ENCODE measurements at places on chromosomes 4 and X.

GRCh38 chr4:84847978-84848377, 118.5 kb downstream of the WDFY3 start:
- no peak for DNase-seq

DNA sequence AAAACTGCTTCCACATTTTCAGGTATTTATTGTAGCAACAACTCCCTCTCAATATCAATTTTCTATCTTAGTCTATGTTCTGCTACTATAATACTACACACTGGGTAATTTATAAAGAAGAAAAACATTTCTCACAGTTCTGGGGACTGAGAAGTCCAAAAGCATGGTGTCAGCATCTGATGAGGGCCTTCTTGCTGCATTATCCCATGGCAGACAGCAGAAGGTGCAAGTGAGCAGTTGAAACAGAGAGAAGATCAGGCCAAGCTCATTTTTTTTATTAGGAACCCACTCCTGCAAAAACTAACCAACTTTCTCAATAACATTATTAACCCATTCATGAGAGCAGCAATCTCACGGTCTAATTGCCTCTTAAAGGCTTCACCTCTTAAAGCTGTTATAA, 376.0 kb downstream of the RAB28 start:
- DNase-seq, result no peak

- DNase-seq, result no peak
Measured at GRCh38 chrX:34146906-34147305, 14.8 kb upstream of the FAM47A start.

DNA sequence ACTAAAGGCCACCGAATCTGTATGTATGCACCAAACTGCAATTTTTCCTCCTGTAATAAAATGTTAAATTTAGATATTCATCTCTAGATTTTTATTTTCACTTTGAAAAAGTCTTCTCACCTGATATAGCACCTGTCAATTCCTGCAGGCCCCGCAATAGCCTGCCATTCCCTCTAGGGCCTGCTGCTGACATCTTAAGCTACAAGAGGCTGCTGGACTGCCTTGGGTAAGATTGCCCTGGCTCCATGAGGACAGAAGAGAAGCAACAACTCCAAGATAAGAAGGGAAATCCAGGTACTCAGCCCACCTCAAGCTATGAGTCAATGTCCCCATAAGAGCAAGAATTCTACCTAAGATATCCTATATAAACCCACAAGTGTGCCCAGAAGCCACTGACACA, 230.2 kb upstream of the AGTR2 start:
- DNase-seq, result no peak

GRCh38 chr4:172009446-172010230, 196.4 kb downstream of the GALNTL6 start:
- no peak for DNase-seq

DNA sequence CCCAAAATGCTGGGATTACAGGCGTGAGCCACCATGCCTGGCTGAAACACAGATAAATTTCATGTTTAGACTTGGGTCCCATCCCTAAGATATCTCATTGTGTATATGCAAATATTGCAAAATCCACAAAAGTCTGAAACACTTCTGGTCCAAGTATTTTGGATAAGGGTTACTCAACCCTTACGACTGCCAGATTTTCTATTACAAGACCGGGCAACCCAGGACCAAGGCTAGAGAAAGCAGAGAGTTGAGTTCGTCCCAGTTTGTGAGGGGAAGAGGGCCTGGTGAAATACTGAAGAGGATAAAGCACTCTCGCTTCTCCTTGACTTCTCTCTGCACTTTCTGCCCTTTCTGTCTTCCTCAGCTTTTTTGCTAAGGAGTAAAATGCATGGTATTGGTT, 34.5 kb downstream of the ZFX start:
- no peak for DNase-seq

DNA sequence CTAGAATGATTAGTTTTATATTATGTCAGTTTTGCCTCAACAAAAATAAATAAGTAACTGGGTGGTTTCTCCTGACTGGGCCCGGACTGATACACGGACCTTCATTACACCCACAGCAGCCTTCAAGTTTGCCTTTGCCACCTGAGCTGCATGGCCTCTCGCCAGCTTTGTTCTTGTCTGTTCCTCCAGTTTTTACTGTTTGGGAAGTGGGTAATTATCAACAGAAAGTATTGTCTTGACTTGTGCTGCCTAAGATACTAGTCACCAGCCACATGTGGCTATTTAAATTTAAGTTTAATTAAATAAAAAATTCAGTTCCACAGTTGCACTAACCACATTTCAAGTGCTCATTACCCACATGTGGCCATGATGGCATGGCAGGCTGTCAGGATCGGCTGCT, 74.7 kb upstream of the INTU start:
- DNase-seq, result no peak

DNA sequence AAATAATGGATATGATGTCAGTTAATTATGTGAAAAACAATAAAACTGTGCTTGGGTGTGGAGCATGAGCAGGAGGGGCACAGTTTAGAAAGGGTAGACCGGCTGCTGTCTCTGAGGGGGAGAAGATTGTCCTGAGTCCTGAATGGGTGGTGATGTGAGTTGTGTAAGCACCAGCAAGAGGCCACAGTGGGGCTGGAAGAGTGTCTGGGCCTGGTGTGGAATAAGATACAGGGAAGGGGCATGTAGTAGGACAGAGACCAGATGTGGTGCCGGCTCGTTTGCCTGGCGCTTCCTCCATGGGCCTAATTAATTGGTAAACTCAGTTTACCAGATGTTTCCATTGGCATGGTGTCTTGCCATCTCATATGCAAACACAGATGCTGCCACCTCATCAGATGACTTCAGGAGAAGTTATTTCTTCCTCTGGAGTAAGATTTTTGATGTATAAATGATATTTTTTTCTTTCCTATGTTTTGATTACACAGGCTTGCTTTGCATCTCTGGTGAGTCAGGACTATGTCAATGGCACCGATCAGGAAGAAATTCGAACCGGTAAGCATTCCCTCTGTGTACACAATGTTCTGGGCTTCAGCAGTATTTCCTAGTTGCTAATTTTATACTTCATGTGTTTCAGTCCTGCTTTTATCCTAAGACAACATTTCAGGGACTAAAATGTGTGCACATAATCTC, 5.1 kb downstream of the MED28 start:
- DNase-seq, result no peak

DNA sequence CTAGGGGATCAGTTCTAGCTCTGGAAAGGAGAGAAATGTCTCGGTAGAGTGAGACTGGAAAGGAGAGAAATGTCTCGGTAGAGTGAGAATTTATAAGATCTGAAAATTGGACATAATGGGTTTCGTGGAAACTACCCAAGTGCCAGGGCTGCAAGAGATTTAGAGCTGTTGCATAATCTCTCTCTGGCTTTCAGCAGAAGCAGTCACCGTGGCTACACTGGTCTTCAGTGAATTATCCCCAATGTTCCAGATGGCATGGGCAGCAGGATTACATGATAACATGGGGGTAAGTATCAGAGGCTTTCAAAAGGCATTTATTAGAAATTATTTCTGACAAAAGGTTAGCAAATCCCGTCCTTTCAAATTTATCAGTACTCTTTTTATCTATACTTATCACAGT, 435.5 kb downstream of the NKX6-1 start:
- DNase-seq, result no peak

DNA sequence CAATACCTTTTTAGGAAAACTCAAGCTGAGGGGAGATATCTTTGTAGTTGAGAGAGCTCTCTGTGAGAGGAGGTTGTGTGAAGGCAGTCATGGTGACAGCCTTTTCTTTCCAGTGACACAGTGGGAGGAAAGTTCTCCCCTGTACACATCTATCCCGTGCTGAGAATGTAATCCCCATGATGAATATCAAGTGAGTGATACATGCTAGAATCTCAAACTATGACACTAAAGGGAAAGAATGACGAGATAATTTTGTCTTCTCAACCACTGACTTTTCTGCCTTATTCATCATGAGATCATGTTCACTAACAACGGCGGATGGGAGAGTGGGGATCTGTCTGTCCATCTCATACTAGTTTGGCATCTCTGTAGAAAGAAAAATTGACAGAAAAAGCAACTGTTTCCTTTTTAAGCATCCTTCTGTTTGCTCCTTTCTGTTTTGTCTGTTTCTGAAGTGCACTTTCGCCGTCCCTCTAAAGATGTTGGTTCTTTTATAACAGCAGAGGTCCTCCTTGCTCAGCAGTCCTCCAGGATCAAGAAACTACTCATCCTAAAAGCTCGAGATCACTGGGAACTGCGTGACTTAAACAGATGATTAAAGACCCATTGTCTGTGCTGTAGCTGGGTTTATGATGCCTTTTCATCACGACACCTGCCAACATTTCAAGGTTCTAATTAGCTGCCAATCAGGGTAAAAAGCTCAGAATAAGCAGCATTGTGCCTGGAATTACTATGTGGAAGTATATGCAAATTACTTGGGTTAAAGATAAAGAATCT, 137.6 kb downstream of the DCK start:
- DNase-seq, result no peak

GRCh38 chr4:42498040-42498439, 100.8 kb downstream of the SHISA3 start:
- no peak for DNase-seq

DNA sequence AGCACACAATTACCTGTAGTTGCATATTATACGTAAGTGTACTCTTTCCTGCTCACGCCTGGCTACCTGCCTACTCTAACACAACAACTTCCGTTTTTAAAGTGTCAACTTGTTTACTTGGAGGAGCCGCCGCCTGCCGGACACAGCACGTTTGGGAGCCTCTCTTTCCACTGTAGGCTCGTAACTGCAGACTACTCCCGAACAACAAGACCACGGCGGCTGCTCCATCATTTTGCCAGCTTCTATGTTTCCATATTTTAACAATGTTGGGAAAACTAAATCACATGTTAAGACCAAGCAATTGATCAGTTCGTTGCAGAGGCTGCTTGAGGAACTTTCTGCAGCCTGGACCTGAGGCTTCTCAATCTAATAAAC, 841 bp downstream of the MTNR1A start:
- DNase-seq, result no peak

- DNase-seq, result no peak
Measured at GRCh38 chr4:1731180-1731579, 9.9 kb downstream of the TACC3 start.

DNA sequence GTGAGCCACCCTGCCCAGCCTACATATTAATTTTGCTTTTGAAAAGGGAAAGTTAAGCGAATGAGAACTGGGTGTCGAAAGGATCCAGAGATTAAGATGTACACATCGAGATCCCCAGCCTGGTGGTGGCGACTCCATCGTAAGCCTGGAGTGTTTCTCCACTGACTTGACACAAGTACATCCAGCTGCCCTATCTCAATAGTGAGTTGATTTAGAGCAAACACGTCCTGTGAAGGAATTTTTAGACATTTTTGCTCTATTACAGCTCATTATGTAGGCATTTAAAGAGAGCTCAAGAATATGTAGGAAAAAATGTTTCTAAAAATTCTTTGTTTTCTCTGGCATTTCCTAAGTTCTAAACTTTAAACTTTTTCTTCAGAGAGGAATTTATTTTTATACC, 11.7 kb upstream of the CLDN34 start:
- DNase-seq, result no peak

GRCh38 chr4:165588534-165589315, 209.9 kb downstream of the CPE start:
- DNase-seq, result no peak

DNA sequence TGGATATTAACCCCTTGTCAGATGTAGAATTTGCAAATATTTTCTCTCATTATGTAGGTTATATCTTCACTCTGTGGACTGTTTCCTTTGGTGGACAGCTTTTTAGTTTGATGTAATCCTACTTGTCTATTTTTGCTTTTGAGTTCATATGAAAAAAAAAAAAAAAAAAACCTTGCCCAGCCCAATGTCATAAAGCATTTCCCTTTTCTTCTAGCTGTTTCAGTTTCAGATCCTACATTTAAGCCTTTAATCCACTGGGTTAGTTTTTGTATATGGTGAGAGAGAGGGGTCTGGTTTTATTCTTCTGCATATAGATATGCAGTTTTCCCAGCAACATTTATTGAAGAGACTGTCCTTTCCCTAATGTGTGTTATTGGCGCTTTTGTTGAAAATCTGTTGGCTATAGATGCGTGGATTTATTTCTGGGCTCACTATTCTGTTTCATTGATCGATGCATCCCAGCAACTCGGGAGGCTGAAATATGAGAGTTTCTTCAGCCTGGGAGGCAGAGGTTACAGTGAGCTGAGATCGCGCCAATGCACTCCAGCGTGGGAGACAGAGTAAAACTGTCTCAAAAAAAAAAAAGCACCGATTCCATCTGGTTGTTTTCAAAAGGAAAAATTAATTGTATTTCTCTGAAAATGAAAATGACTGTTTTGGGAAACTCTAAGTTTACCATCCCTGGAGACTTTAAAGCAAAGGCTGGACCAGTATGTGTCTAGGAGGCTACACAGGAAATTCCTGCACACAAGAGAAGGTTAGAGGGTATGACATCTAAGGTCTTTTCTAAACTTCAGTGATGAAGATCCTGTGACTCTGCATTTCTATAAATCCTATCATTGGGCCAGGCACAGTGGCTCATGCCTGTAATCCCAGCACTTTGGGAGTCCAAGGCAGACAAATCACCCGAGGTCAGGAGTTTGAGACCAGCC, 35.6 kb downstream of the STEEP1 start:
- no peak for DNase-seq

DNA sequence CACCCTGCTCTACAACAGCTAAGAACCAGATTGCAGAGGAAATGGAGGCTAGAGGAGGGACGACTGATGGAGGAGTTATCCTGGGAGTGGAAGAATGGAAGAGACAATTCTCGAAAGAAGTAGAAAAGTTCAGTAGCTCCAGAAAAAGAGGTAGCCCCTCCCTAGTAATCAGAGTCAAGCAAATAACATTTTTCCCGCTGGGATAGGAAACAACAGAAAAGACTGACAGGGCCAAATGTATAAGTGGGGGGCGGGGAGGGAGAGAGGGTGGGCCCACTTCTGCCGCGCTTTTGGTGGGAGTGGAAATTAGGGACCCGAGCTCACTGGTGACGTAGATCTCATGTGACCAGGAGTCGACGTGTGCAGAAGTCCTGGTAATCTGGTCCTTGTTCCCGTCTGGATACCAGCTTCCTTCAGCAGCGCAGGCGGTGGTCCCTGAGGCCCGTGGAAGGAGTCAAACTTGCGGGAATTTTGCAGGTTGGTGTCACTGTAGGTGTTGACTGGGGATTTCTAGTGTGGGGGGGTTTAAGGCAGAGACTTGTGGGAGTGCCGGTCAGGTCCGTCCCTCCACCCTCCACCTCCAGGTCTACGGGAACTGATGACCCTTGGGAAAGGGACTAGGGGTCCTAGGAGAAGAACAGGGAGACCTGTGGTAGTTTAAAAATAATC, at the start of gene TCEAL9:
TCEAL9 (plus strand) TSS at position 377 of the 669 bp plus-strand sequence. CDS start 1,179 bp downstream, outside the sequence.
- no peak for DNase-seq

All from T-helper 17 cell (primary cell).